ENCODE measurements at places on chromosomes 12 and 14.

DNA sequence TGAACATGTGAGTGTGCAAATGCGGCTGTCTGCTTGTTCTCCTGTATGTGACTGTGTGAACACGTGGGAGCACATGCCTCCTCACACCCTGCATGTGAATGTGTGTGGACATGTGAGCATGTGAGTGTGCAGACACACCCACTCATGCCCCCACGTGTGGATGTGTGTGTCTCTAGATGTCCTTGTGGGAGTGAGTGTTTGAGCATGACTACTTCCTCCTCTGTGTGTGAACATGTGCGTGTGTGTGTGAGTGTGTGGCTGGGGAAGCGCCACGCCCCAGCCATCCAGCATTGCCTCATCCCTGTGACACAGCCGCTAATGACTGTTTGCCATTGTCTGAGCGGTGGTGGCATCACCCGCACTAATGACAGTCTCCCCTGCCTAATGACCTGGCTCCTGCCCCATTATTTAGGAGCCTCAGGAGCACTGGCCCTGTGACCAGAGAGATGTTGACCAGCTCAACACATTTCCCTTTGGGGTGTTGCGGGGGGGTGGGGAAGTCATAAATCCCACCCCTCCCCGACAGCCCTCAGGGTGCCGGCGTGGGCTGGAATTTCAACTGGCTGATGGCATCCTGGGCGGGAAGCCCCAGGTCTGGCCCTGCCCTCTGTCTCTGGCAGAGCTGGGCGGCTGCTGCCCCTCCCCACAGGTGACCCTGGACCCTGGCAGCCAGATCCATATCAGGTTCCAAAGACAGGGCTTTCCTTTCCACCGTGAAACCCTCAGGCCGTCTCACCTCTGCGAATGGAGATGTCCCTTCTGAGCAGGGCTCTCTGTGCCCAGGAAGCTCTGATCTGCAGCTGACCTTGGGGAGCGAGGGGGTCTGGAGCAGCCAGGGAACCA lies 11.5 kb upstream of the KRT80 start:
- peak; percentile 85 for DNase-seq

DNA sequence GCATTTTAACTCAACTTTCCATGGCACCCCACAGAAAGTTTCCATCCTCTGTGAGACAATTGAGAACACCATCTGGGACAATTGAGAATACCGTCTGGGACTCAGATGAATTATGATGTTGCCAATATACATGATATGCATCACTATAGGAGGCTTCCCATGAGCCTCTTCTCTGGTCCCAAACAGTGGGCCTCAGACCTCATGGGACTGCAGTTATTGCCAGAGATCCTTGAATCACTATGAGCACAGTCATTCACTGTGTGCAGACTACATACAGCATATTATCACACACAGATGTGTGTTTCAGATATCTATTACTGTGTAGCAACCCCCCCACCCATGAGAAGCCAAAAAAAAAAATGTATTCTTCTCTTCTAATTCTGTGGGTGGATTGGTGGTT lies 134.4 kb downstream of the GXYLT1 start:
- DNase-seq, result no peak

DNA sequence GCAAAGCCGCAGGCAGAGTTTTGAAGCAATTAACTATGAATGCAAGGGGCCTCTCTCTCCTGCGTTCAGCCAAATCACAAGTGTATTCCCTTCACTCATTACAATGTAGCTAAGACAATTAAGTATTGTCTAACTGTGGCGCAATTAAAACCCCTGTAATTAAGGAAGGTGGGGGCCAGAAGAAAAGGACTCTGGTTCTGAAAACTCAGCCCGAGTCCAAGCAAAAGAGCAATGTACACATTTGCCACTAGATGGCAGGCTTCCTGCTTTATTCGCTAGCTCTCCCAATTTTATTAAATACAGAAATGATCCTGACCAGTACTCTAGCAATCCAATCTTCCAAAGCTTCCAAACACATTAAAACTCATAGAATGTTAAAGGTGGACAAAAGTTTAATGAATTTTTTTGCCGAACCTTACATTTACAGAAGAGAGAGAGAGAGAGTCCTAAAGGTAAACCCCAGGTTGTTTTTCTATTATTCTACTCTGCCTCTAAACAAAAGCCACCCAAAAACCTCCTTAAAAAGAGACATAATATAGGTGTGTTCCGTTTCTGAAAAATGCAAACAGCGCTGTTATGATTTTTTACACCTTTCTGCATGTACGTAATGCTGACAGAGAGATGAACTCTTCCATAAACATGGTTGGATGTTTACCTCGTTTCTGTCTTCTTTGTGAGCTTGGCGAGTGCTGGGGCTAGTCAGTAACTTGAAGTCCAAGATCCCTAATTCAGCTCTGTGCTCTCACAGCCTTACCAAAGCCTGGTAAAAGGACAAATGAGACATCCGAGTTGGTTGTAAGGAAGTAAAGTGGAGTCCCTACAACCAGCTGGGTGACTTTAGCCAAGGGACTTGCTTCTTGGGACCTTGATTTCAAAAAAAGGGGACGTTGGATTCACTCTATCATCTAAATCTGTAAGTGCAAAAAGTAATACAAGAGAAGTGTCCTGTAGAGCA lies 50.9 kb upstream of the VASH1 start:
- peak; percentile 75 for DNase-seq

DNA sequence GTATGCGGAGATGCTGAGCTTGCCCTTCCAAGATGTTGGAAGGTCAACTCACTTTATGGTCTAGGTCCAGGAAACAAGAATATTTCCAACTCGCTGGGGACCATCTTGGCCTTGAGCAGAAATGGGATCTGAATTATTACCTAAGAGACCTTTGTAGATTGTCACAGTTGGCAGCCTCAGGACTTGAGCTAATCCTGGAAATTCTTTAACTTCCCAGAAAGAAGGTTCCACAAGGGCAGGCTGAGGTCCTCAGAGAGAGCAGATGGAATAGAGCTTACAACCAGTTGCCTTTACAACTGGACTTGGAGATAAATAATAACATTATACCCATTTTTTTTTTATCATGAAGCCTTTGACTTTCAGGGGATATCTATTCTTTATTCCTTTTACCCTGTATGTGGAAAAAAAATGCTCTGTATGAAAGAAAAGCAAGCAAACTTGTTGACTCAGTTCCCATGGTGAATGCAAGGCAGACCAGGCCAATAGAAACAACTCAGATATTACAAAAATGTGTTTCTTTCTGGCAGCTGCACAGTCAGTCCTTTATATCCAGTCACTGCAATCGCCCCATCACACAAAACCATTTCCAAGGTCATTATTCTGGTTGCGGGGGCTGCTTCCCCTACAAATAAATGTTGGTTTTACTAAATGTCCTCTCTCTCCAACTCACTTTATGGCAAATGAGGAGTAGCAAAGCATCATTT lies 401.4 kb downstream of the ZFP36L1 start:
- DNase-seq, result no peak

DNA sequence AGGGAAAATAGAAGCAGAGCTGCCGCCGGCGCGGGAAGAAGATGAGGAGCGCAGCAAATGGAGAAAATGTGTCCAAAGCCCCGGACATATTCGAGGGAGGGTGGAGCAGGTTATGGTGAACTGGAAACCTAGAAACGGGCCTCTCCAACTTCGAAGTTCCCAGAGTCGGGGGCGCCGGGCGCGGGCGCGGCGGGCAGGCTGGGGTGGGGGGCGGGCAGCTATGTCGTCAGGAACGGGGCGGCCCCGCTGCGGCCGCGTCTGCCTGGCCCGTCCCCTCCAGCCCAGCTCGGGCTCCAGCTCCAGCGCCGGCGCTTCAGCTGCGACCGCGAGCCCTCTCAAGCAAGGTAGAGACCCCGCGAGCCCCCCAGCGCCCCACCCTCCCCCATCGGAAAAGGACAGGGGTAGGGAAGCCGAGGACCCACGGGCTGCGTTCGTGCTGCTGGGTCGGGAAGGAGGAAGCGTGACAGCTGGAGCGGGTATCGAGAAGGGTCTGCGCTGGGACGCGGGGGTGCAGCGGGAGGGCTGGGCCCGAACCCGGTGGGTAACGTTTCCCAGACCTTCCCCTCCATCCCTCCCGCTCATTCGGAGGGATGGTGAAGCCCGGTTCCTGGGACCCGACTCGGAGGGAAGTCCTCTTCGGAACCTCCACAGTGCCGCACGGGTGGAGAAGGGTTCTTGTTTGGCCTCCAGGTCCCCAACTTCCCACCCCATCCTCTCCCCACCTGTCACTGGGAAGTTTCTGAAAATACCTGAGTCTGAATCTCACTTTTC lies 1.0 kb downstream of the DGKA start:
- DNase-seq, result peak; percentile 47

- DNase-seq, result no peak
These were observed 27.2 kb downstream of the JDP2 start for GRCh38 chr14:75454963-75455546.

GRCh38 chr12:121530600-121531355 lies 50.0 kb downstream of the KDM2B start:
- no peak for DNase-seq

DNA sequence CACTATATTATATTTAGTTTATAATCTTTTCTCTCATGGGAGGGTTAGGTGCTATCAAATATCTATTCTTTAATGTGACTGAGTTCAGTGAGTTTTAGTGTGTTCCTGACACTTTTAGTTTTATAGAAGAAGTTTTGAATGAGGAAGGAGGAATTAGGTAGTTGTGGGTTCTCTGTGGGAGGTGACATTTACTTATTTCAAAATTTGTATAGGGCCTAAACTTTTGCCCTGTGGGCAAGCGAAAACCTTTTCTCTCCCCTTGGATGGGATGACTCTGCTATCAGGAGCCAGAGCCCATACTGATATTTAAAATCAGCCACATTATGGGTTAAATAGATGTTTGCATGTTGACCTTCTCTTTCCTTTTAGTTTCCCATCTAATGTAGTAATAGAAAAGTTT lies 43.6 kb downstream of the SPATS2 start:
- DNase-seq, result no peak

- DNase-seq, result no peak
These were observed 18.6 kb downstream of the PEX5 start for GRCh38 chr12:7207866-7208625.

DNA sequence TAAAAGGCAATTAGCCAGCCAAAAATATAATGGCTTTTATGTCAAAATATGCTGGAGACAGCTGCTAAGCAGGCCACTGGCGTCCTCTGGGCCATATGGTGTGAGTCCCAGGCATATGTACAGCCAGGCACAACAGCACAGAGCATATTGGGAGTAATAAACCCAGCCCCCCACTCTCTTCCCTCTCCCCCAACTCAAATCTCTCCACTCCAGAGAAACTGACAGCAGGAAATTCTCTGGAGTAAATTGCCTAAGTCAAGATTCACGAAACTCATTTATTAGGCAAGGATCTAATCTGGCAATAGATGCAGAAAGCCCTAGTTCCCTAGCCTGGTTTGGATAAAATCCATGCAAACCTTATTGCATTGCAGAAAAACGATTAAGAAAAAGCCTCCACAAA lies 147.9 kb upstream of the SEL1L start:
- peak; percentile 31 for DNase-seq

GRCh38 chr14:43031598-43031997 lies 1424.9 kb downstream of the LRFN5 start:
- DNase-seq, result no peak

DNA sequence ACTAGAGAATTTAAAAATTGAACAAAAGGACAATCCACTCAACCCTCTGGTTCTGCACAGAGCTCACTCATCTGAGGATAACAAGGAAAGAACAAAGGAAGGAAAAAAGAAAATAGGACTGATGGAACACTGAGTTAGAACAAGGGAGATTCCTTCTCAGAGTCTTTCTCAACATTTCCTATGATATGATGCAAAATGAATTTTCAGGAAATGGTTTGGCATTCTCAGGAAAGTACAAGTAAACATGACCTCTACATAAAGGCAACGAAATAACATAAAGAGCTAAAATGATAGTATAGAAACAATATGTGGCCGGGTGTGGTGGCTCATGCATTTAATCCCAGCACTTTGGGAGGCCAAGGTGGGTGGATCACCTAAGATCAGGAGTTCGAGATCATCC lies 135.8 kb downstream of the ITPR2 start:
- DNase-seq, result no peak

GRCh38 chr12:75750716-75751306 lies 239.4 kb upstream of the KRR1 start:
- no peak for DNase-seq

DNA sequence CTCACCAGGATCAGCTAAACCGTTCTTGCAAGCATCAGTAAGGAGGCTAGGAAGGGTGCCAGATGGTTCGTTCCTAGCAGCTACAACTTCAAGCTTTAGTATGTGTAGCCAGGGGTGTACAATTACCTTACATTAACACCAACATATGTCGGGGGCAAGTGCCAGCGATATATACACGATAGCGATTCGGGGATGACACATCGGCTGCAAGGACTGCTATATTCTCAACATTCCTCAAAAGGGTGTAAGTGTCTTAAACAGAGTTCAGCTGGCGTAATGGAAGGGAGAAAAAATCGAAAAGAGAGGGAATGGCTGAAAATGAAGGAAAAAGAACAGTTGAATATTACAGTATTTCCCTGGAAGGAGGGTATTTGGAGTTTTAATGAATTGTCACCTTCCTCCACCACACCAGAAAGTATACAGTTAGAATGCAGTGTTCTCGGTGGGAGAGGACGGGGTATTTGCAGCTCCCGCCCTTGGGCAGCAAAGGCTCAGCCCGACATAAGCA lies 545 bp downstream of the LIMA1 start:
- no peak for DNase-seq

DNA sequence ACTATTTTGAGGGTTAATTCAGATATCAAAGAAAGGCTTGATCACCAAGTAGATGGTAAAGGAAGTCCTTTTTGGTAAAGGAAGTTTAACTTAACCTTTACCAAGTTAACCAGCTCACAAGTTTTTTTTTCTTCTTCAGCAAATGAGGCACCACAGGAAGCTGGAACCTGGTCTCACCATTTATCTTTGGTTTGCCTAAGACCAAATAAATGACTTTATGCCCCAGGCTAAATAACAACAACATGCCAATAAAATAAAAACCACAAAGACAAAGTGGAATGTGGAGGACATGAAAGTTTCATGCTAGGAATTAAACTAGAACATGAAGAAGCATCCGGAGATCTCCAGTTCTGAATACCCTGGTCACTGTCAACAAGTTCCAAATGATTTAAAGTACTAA lies 116.8 kb upstream of the PRICKLE1 start:
- DNase-seq, result no peak

GRCh38 chr12:57846285-57846576 lies 298 bp downstream of the CTDSP2 start:
- DNase-seq, result no peak

DNA sequence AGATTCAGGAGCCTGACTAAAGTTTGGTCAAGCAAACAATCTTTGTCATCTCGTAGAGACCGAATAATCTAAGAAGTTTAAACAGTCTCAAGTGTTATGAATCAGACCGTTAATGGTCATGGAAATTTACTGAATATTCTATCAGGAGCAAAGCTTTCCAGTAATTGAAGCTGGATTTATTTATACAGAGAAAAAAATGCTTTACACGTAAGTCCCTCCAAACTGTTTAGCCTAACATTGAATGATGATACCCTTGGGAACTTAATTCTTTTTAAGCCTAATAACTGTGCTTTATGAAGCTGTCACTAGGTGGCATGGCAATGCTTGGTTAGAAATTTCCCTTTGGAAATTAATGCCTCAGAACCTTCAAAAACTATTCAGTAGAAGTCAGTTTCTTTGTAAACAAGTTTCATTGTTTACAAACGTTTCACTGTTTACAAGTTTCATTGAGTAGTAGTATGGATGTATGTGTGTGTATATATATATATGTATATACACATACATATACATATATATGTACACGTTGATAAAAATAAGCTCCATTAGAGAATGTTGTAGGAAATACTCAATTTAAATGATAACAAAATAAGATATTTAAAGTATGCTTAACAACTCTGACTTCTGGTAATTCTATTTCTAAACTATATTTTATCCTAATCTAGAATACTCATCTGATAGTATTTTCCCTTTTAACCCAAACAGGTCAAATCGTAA lies 32.1 kb downstream of the DEPDC4 start:
- DNase-seq, result peak; percentile 12

Measured in retina (tissue), 1 donor.